ENCODE measurements at places on chromosomes 5 and 9.

- no peak for DNase-seq
Measured at GRCh38 chr5:139985290-139985689, 57.8 kb downstream of the NRG2 start.

- no peak for DNase-seq
Measured at GRCh38 chr9:131271506-131271931, 4.8 kb downstream of the FAM78A start.

GRCh38 chr9:16500386-16500785 lies 370.1 kb downstream of the BNC2 start:
- no peak for DNase-seq

DNA sequence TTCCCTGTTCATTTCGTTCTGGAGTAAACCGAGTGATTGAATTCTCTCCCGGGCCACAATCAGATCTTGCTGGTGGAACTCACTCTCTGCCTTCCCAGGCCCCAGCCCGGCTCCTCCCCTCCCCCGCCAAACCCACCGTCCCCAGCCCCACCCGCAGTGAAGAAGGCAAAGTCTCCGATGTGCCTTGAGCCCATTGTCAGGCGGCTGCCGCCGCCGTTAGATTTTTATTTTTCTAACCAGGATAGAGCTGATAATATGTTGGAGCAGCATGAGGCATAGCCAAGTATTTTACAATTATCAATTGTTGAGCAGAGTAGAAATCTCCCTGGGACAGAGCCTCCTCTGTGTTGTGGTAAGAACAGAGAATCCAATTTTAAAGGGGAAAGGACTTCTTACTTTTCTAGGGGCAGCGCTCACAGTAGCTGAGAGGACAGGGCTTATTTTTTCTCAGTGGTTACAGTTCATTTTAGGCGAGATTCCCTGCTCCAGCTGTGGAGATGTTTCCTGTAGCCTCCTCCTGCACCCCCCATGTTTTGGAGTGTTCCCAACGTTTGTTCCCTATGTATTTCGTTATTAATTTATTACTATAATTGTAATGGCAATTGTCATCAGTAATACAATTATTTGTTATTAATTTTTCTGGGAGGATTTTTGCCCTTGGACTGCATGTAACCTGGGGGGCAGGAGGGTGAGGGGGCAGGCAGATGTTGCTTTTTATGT lies 1.3 kb downstream of the PSAT1 start:
- peak; percentile 20 for DNase-seq

DNA sequence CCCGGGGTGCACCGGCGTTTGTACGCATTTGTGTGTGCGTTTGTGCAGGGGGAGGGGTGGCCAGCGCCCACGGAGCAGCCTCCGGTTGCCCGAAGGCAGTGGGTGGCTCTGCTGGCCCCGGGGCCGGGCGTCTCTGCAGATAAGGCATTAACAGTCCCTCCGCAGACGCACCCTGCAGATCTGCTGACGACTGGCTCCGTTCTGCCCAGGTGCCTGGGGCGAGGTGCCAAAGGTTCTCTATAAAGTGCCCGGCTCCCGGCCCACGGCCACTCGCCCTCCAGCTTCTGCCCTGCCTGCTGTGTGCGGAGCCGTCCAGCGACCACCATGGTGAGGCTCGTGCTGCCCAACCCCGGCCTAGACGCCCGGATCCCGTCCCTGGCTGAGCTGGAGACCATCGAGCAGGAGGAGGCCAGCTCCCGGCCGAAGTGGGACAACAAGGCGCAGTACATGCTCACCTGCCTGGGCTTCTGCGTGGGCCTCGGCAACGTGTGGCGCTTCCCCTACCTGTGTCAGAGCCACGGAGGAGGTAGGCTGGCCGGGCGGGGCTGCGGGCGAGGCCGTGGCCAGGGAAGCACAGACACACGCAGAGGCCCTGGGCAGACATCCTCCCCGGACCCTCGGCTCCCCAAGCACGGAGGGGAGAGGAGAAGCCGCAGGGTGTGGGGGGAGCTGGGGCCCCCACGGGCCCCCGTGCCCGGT lies at the start of gene SLC6A19:
Gene SLC6A19 (plus strand): TSS at position 269 of the 699 bp plus-strand sequence. CDS start 56 bp downstream, at position 325.
- no peak for DNase-seq

GRCh38 chr5:99460701-99461100 lies 531.9 kb upstream of the CHD1 start:
- DNase-seq: no peak

DNA sequence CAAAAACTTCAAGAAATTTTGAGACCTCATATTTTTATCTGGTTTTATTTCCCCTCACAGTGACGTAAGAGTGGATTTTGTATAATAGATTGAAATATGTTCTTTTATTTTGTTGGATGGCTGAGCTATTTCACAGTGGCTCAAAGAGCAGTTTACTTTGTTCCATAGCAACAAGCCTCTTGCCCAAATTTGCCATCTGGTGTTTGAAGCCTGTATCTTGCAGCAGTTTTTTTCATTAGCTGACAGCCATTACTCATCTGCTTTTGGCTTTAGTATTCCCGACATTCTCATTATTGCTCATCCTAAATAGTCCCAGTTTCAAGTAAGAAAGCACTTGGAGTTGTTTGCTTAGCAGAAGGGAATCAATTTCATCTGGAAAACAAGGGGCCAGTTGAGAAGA lies 36.3 kb downstream of the GDA start:
- DNase-seq: no peak

DNA sequence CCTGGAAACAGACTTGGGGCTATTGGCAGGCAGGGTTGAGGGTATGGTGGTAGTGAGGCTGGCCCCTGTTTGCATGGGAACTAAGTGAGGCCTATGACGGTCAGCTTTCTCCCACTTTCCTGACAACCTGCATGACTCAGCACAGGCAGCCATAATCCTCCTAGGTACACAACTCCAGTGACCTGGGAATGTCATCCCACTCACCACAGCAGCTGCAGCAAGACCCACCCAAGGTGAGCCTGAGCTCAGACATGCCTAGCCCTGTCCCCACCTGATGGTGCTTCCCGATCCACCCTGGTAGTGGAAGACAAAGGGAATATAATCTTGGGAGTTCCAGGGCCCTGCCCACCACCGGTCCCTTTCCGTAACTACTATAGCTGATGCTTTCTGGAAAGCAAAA lies 178.7 kb downstream of the NDUFS4 start:
- DNase-seq: no peak

- DNase-seq: no peak
Measured at GRCh38 chr9:133100506-133101355, 20.3 kb downstream of the RALGDS start.

GRCh38 chr9:121598167-121598964 lies 53.1 kb upstream of the DAB2IP start:
- no peak for DNase-seq

DNA sequence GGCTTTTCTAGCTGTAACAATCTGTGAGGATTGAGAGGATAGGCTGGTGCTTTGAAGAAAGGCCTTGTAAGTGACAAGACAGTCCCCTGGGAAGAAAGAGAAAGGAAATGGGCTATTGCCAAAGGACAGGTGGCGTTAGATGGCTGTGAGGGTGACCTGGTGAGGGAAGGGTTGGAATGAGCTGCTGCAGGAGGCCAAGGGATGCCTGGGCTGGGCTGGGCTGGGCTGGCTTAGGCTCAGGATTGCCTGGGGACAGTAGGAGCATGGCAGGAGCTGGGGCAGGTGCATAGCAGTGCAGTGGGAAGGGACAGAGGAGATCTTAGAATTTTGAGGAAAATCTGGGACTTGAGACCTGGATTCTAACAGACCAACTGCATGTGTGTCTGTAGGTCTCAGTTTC lies 9.7 kb upstream of the MYOZ3 start:
- no peak for DNase-seq

GRCh38 chr9:41229408-41230401 lies 40.6 kb upstream of the ZNG1F start:
- DNase-seq: no peak

DNA sequence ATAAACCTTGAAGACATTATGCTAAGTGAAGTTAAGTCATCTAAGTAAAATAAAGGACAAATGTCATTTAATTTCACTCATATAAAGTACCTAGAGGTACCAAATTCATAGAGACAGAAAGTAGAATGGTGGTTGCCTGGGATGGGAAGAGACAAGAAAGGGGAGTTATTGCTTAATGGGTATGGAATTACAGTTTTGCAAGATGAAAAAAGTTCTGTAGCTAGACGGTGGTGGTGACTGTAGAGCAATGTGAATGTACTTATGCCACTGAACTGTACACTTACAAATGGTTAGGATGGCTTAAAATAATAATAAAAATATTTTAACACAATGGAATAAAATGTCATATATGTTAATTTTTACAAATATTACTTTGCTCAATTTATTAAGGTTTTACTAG lies 128.0 kb downstream of the MPDZ start:
- DNase-seq: no peak

GRCh38 chr5:122901346-122901745 lies 55.9 kb downstream of the SNX24 start:
- no peak for DNase-seq

DNA sequence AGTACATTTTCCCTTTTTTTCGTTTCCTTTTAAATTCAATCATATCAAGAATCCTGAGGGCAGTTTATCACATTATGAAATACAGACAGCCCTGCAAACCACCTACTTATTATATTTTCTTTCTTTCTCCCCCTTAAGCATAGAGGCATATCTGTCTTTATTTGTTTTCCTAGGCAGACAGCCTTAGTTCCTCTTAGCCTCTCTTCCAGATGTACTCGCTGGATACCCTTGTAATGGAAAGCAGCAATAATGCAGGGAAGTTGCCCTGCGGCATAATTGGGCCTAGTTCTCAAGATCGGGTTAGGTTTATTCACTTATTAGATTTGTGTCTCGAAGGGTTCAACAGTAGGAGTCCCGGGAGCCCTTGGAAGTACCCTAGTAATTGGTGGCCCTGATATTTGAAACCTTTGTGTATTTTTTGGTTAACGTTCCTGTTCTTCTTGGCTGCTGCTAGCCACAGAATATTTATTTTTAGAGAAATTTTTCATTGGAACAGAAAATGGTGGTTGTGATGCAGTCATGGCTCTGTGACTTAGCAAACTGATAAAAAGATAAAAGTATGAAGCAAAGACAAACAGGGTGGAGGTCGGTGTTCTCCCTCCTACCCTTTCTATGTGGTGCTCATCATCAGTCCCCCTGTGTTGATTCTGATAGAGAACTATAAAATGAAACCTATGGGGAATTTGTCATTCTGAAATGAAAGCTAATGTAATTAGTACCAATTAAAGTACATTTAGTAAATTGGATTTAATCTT lies 6.4 kb downstream of the TLE4 start:
- no peak for DNase-seq

DNA sequence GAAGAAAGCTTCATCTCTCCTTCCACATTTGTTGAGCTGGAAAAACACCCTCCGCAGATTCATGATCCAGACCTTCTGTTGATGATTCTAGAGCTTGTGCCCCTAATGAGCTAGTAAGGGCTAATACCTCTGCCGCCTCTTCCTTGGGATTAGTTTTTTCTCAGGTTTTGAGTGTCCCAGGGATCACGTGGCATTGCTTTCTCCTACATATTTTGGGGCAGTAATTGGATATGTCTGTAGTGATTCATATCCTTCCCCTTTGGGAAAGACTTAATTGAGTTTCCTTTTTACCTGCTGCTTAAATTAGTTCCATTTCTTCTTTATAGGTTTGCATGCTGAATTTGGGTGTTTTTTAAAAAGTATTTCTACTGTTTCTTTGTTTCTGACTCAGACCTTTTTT lies 143.9 kb downstream of the GOLPH3 start:
- no peak for DNase-seq

GRCh38 chr5:8094304-8094703 lies 225.4 kb downstream of the MTRR start:
- DNase-seq: no peak
